Upper lobe of left lung (tissue), 6 donors: ENCODE measurements at places on chromosomes 1 and 21. TPM values are rescaled to one million over a fixed set of nuclear protein-coding genes. Genes with fewer than 3 reads are reported as not detected.

DNA sequence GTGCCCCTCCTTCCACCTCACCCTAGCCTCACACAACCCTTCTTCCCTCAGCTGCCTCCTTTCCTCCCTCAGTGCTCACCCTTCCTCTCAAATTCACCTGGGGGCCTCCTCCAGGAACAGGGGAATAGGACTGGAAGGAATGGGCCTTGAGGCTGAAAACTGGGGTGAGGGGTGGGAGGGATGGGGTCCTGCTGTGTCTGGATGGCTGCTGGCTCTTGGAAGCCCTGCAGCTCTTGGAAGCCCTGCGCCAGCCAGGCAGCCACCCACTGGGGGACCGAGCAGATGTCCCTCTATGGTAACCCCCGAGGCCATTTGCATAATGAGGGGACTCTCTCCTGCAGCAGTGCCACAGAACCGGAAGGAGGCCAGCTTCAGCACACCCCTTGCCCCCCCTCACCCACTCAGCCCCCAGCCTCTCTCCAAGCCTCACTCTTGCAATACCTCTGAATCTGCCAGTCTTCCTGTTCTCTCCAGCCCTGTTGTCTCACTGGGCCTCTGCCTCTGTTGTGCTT lies 85.2 kb downstream of the KIRREL1 start:
- DNase-seq: no peak

GRCh38 chr1:53291574-53291973 lies 36.3 kb downstream of the LRP8 start:
- no peak for DNase-seq

Gene SLC45A1
- not detected for total RNA-seq

DNA sequence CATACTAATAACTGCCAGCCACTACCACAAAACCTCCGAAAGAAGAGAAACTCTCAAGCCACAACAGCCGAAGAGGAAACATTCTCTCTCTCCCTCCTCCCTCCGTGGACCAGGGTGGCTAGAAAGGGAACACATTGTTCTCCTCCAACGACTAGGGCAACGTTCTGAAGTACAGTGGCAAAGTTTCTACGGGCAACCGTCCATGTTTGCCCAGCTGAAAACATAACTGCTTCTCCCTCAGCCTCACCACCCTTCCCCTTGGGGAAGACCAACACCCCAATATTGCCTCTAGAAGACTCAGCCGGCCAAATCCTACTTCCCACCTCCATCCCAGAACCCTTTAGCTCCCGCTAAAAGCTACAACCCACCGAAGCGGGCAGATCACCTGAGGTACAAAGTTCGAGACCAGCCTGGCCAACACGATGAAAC lies 2.0 kb downstream of the GLUL start:
- DNase-seq: peak; percentile 64

DNA sequence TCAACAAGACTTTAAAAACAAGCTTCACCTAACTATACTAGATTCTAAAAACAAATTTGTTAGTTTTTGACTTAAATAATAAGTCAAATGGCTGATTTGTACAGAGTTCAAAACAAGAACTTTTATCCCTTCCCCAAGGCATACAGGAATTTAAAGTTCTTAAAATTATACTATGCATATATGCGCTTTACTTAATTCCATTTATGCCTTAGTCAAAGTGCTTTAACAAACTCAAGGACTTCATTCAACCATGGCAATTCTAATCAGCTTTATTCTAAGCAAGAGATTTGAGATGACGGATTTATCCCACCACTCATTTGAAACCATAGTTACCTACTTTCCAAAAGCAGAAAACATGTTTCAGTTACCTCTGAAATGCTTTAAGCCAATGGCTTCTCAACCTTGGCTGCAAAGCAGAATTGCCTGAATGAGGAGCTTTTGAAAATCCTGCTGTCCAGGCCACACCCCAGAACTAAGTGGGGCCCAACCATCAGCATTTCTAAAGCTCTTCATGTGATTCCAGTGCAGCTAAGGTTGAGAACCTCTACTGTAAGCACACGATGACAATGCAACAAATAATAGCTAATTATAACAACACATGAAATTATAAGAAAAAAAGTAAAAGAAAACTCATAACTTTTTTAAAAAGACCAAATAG lies 44.6 kb downstream of the TTLL7 start:
- DNase-seq: no peak

DNA sequence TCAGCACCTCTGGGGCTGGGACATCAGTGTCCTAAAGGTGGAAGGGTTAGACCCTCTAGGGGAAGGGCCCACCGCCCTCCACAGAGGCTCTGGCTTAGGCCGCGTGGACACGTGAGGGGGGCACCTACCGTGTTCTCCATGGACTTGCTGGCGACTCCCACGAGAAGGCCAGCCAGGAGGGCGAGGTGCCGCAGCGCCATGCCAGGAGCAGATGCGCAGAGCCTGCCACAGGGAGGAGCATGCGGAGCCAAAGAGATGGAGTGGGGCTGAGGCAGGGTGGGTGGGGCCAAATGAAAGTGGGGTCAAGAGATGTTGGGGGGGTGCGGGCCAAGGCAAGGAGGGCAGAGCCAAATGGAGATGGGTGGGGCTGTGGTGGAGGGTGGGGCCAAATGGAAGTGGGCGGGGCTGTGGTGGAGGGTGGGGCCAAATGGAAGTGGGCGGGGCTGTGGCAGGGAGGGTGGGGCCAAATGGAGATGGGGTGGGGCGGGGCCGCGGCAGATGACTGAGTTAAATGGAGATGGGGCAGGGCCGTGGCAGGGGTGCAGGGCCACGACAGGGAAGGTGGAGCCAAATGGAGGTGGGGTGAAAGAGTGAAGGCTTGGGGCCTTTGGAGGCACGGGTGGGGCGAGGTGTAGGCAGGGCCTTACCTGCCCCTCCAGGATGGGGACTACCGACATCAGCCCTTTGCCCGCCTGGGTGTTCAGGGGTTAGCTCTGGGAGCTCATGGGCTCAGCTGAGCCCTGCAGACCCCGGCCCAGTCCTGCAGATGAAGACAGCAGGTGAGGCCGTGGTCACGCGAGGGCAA lies 17.4 kb upstream of the RNF223 start:
- DNase-seq: peak; percentile 60

GRCh38 chr1:187665483-187665882 lies 836.7 kb downstream of the PLA2G4A start:
- no peak for DNase-seq

DNA sequence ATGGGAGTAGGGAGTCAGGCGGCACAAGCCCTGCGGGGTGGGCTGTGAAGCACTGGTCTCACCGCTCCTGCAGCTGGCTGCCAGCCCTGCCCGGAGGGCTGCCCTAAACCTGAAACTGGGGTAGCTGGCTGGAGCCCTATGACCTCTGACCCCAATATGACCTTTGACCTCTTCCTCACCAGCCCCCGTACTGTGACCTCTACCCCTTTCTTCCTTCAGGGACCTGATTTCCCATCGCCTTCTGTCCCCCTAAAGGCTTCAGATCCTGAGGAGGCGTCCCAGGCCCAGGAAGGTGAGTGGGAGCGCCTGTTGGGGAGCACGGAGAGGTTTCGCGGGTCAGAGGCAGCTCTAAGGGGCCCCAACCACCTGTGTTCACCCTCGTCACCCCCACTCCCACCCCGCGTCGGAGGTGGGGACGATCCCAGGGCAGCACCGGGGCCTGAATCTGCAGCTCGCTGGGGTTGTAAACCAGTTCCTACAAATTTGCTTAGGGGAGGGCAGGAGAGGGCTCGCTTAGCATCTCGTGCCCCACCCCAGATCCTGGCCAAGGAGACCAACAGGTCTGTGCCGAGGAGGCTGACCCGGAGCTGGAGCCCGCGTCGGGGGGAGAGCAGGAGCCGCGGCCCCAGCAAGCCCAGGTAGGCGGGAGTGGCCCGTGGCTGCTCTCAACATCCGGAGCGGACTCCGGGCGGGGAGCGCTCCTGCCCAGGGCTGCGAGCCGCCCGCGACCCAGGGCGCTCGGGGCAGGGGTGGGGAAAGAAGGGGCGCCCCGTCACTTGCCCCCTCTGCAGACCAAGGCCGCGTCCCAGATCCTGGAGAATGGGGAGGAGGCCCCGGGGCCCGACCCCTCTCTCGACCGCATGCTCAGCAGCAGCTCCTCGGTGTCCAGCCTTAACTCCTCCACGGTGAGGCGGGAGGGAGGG lies 7.3 kb downstream of the SYTL1 start:
- DNase-seq: peak; percentile 91

Gene PAPPA2
- total RNA-seq: 0.57 TPM

DNA sequence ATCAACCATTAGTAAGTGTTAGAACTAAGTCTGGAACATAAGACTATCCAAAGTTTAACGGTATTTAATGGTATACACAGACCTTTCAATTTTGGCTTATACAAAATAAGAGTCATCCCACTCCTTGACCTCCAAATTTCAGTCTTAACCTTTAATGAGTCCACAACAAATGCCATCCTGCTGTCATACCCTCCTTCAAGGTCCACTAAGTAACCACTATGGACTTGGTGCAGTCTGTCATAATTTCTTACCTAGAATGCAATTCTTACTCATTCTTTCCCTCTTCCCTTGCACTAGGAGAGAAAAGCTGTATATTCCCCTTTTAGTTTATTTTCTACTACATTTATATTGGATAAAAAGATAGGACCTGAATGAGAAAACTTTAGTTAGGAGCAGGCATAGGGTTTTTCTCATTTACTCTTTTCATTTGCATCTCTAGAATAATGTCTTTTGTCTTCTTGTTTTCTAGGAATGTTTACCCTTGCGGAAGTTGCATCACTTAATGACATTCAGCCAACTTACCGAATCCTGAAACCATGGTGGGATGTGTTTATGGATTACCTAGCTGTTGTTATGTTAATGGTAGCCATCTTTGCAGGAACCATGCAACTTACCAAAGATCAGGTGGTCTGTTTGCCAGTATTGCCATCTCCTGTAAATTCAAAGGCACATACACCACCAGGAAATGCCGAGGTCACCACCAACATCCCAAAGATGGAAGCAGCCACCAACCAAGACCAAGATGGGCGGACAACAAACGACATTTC lies 62.1 kb upstream of the ZNF326 start:
- DNase-seq: no peak

- DNase-seq: peak; percentile 27
Observed at GRCh38 chr1:171226747-171227370, 21.4 kb upstream of the FMO1 start.

GRCh38 chr1:43058545-43059360 lies 100.1 kb upstream of the SLC2A1 start:
- peak; percentile 31 for DNase-seq

DNA sequence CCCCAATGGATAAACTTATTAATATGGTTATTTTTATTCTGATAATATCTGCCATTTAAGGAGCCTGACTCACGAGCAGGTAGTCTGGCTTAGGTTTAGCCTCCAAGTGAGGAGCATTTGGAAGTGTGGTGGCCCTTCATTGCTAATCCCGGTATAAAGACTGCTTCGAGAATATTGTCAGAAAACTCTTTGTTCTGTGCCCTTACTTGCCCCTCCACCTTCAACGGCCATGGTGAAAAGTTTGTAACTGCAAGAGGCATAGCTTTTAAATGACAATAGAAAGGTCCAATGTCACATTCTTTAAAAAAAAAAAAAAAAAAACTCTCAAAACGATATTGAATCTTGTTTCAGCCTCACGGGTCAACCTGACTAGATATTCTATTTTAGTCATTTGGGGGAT lies 157.4 kb upstream of the PROX1 start:
- no peak for DNase-seq

Gene CD53
- 95.8 TPM for total RNA-seq
